ENCODE measurements at places on chromosomes 2 and 18.

DNA sequence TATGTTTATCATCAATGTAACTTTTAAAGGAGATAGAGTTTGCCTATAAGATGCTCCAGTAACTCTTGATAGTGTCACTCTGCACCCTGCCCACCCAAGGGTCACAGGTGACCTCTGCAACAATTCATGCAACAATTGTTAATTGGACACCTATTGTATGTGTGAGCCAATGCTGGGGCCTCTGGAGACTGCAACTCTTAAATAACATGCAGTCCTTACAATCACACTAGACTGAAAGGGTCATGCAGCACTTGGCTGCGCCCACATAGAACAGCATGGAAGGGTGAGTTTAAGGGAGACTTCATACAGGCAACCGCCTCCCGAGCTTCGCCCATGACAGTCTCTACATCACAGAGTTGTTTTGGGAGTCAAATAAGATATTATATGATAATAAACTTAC lies 137.1 kb upstream of the TWIST2 start:
- no peak for DNase-seq

GRCh38 chr2:74658516-74658915 lies 4.5 kb downstream of the SEMA4F start:
- DNase-seq: no peak

GRCh38 chr18:48326901-48327675 lies 82.1 kb downstream of the ZBTB7C start:
- DNase-seq: no peak

DNA sequence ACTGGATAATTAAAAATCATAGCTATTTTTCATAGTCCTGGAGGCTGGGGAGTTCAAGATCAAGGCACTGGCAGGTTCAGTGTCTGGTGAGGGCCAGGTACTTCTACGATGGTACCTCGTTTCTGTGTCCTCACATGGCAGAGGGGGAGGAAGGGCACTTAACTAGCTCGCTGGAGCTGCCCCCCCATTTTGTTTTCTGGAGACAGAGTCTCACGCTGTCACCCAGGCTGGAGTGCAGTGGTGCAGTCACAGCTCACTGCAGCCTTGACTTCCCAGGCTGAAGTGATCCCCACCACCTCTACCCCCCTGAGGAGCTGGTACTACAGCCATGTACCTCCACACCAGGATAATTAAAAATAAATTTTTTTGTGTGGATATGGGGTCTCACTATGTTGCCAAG lies 40.3 kb downstream of the ASB1 start:
- no peak for DNase-seq

Data from small intestine (tissue), 16 donors.